ENCODE measurements at places on chromosomes 2 and 18. TPM values are rescaled to one million over a fixed set of nuclear protein-coding genes. Genes with fewer than 3 reads are reported as not detected.

- no peak for DNase-seq
- no peak overlapping the region for H3K27ac ChIP-seq
- no peaks in the 10 kb centered on the region for H3K27me3 ChIP-seq
- no peak overlapping the region for H3K4me3 ChIP-seq
These were observed 48.1 kb upstream of the TNFRSF11A start for GRCh38 chr18:62277045-62277444.

GRCh38 chr2:85377083-85377482 is 22.5 kb downstream of the ELMOD3 start:
- no peak overlapping the region for H3K4me3 ChIP-seq
- H3K36me3 ChIP-seq = peaks cover 6% of the 10 kb centered on the region
- peak overlapping the region; percentile 40 for H3K27ac ChIP-seq
- peak; percentile 60 for DNase-seq

GRCh38 chr2:122328816-122329215 is 573.4 kb downstream of the TSN start:
- no peaks in the 10 kb centered on the region for H3K27me3 ChIP-seq
- H3K36me3 ChIP-seq = no peaks in the 10 kb centered on the region
- no peak overlapping the region for H3K27ac ChIP-seq

GRCh38 chr18:45169610-45170009 is 445.7 kb upstream of the SLC14A2 start:
- H3K27me3 ChIP-seq = no peaks in the 10 kb centered on the region
- DNase-seq = peak; percentile 8
- H3K36me3 ChIP-seq = no peaks in the 10 kb centered on the region
- peaks cover 20% of the 10 kb centered on the region for H3K4me1 ChIP-seq

DNA sequence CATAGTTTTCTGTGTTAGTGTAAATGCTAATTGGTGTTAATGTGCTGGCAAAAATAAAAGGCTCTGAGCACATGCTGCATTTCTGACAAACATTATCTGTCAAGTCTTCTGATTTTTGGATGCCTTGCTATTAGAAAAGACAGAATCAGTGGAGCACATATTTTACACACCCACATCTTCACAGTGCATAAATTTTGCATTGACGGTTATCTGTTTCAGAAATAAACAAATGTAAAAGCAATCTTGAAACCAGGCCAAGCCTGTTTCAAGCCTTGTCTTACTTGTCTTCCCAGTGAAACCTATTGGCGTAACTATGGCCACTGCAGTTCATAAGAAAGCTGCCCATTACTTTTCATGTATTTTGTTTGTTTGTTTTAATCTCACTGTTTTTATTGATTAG is 333.7 kb upstream of the CDH19 start:
- H3K4me3 ChIP-seq = no peak overlapping the region
- no peak overlapping the region for H3K27ac ChIP-seq
- H3K27me3 ChIP-seq = no peaks in the 10 kb centered on the region

DNA sequence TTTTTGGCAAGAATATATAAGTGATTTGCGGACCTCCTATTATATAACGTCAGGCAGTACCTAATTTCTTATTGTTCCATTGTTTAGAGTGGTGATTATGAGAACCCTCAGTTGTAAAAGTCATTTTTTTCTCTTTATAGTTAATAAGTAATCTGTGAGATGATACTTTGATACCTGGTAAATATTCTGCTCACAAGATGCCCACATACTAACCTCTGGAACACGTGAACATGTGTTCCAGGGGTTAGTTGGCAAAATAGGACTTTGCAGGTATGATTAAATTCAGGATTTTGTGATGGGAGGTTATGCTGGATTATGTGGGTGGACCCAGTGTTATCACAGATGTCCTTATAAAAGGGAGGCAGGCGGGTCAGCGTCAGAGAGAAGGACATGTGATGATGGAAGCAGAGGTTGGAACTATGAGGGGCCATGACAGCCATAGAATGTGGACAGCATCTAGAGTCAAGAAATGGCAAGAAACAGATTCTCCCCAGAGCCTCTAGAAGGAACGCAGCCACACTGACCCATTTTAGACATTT is 16.8 kb downstream of the MAIP1 start:
- H3K27me3 ChIP-seq = no peaks in the 10 kb centered on the region
- no peaks in the 10 kb centered on the region for H3K36me3 ChIP-seq
- H3K4me1 ChIP-seq = no peaks in the 10 kb centered on the region
- no peak for DNase-seq
- H3K4me3 ChIP-seq = no peak overlapping the region

GRCh38 chr2:230737791-230738226 is 25.2 kb downstream of the CAB39 start:
- peak; percentile 3 for DNase-seq
- no peaks in the 10 kb centered on the region for H3K27me3 ChIP-seq
- H3K36me3 ChIP-seq = no peaks in the 10 kb centered on the region
- peak overlapping the region; percentile 83 for H3K27ac ChIP-seq
- no peak overlapping the region for H3K4me3 ChIP-seq
- peaks cover 63% of the 10 kb centered on the region for H3K4me1 ChIP-seq

DNA sequence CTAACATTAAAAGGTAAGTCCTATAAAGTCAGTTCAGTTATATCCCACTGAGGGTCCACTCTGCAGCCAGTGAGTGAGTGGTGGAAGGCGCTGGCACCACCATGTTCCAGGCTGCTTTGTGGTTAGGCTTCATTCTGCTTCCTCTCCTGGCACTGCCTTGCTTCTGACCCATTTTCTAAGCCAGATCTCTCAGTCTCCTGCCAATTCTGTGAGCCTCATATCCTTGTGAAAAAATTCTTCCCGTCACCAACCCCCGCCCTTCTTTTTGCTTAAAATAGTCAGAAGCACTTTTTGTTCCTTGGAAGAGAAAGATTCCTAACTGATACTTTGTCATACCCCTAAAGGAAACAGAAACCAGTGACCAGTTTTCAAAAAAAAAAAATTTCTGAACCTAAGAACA is 139.8 kb upstream of the NCK2 start:
- no peaks in the 10 kb centered on the region for H3K36me3 ChIP-seq
- no peak overlapping the region for H3K4me3 ChIP-seq
- no peaks in the 10 kb centered on the region for H3K27me3 ChIP-seq
- peaks cover 9% of the 10 kb centered on the region for H3K4me1 ChIP-seq
- DNase-seq = peak; percentile 40
- H3K27ac ChIP-seq = peak overlapping the region; percentile 82

GRCh38 chr2:9990736-9991135 is 39.2 kb downstream of the GRHL1 start:
- H3K4me1 ChIP-seq = peaks cover 7% of the 10 kb centered on the region
- H3K36me3 ChIP-seq = no peaks in the 10 kb centered on the region
- H3K4me3 ChIP-seq = no peak overlapping the region

GRCh38 chr2:173087793-173088496 is 12.3 kb downstream of the MAP3K20 start:
- H3K36me3 ChIP-seq = no peaks in the 10 kb centered on the region
- H3K27ac ChIP-seq = peak overlapping the region; percentile 20
- no peak for DNase-seq
- H3K27me3 ChIP-seq = no peaks in the 10 kb centered on the region

GRCh38 chr2:176910828-176911227 is 301.8 kb upstream of the HNRNPA3 start:
- no peak overlapping the region for H3K4me3 ChIP-seq
- H3K4me1 ChIP-seq = no peaks in the 10 kb centered on the region
- no peaks in the 10 kb centered on the region for H3K27me3 ChIP-seq
- no peaks in the 10 kb centered on the region for H3K36me3 ChIP-seq

- H3K4me3 ChIP-seq = no peak overlapping the region
- H3K27ac ChIP-seq = no peak overlapping the region
- H3K27me3 ChIP-seq = no peaks in the 10 kb centered on the region
These were observed 85.9 kb downstream of the SMAD7 start for GRCh38 chr18:48864876-48865275.

DNA sequence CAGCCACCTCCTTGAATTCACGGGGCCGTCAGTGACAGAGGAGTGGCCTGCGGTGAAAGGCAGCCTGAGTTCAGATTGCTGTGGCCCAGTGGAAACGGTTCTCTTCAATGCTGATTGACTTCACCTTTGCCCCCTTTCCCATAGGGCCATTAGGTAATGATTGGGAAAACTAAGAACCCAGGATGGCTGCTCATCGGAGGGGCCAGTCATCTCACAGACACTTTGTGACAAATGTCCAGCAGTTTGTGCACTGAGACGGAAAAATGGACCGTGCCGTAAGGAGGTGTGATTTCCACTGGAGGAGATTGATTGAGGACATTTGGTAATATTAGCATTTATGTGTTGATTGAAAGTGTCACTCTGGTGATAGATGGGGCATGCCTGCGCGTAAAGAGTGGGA is 59.7 kb upstream of the TPO start:
- DNase-seq = no peak
- no peaks in the 10 kb centered on the region for H3K27me3 ChIP-seq
- no peaks in the 10 kb centered on the region for H3K36me3 ChIP-seq
- H3K4me3 ChIP-seq = no peak overlapping the region

DNA sequence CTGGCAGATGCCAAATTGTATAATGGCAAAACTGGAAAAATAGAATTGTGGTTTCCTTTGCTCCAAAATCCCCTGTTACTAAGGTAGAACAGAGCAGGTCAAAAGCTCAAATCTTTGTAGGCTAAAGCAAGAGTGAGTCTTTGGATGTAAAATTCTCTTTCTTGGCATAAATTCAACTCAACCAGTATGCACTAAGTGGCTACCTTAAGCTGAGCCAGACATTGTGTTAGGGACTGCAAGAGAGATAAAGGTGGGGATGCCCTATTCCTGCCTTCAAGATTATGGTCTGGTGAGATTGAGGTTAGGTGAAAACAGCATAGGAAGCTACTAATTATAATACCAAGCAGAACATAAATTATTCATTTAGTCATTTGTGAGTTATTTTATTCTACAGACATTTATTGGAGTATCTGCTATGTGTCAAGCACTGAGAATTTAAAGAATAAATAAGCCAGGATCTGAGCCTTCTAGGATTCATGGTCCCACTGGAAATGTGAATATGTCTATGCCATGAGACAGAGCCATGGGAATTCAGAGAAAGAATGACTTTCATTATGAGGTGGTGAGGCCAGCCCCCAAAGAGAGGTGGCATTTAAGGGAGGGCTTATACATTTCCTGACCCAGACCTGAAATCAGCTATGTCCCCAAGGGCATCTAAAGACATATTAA is 198.0 kb upstream of the NCKAP5 start:
- no peaks in the 10 kb centered on the region for H3K27me3 ChIP-seq
- H3K36me3 ChIP-seq = no peaks in the 10 kb centered on the region
- no peaks in the 10 kb centered on the region for H3K4me1 ChIP-seq
- no peak for DNase-seq

DNA sequence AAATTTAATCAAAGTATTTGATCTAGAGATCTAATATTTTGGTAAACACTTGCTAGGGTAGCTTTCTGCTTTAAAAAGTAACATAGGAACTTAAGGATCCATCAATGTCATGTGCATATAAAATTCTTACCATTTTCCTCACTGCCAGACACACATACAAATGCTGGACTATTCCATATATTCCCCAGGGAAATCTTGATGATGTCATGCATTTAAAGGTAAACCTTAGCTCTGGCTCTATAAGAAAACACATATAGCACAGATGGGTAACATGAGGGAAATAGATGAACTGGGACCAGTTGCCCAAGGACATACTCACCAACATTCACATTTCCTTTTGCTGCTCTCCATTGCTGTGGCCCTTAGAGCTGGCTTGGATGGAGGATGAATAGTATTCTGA is 79.1 kb upstream of the FMNL2 start:
- no peak overlapping the region for H3K4me3 ChIP-seq
- DNase-seq = no peak
- no peaks in the 10 kb centered on the region for H3K4me1 ChIP-seq
- H3K27ac ChIP-seq = no peak overlapping the region
- no peaks in the 10 kb centered on the region for H3K36me3 ChIP-seq

GRCh38 chr2:121721926-121722325 is 14.7 kb downstream of the NIFK start:
- no peak for DNase-seq
- H3K27me3 ChIP-seq = no peaks in the 10 kb centered on the region
- H3K4me3 ChIP-seq = no peak overlapping the region
- H3K27ac ChIP-seq = no peak overlapping the region
- no peaks in the 10 kb centered on the region for H3K4me1 ChIP-seq

- no peak overlapping the region for H3K27ac ChIP-seq
- H3K4me3 ChIP-seq = no peak overlapping the region
- H3K27me3 ChIP-seq = no peaks in the 10 kb centered on the region
- no peak for DNase-seq
These were observed 155.6 kb upstream of the GLI2 start for GRCh38 chr2:120579916-120580685.

GRCh38 chr18:7733642-7734041 is 166.5 kb downstream of the PTPRM start:
- DNase-seq = no peak
- H3K27me3 ChIP-seq = no peaks in the 10 kb centered on the region
- H3K4me1 ChIP-seq = peaks cover 26% of the 10 kb centered on the region
- no peak overlapping the region for H3K4me3 ChIP-seq
- H3K36me3 ChIP-seq = no peaks in the 10 kb centered on the region

- no peak overlapping the region for H3K27ac ChIP-seq
- H3K4me1 ChIP-seq = no peaks in the 10 kb centered on the region
- H3K27me3 ChIP-seq = no peaks in the 10 kb centered on the region
- no peak for DNase-seq
- no peaks in the 10 kb centered on the region for H3K36me3 ChIP-seq
- no peak overlapping the region for H3K4me3 ChIP-seq
These were observed 49.3 kb downstream of the CD226 start for GRCh38 chr18:69898241-69898861.

DNA sequence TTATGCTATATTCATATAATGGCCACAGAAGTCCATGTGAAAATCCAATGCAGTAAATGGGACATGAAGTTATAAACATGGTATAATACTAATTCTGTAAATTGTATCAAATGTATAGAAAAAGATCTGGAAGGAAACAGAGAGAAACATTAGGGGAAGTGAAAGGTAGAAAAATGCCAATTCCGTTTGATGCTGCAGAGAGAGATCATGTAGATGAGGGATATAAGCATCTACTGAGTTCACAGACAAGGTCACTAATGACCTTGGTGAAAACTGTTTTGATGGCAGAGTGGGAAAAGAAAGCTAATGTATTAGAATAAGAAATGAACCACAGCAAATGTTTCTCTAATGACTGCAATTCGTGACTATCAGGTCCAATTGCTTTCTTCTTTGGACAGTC is 56.0 kb downstream of the BARD1 start:
- H3K36me3 ChIP-seq = no peaks in the 10 kb centered on the region
- no peaks in the 10 kb centered on the region for H3K4me1 ChIP-seq
- H3K27ac ChIP-seq = no peak overlapping the region
- H3K27me3 ChIP-seq = no peaks in the 10 kb centered on the region

GRCh38 chr2:97932975-97933662 is 62.6 kb downstream of the TMEM131 start:
- no peak overlapping the region for H3K27ac ChIP-seq
- no peaks in the 10 kb centered on the region for H3K36me3 ChIP-seq
- H3K4me3 ChIP-seq = no peak overlapping the region
- DNase-seq = no peak

DNA sequence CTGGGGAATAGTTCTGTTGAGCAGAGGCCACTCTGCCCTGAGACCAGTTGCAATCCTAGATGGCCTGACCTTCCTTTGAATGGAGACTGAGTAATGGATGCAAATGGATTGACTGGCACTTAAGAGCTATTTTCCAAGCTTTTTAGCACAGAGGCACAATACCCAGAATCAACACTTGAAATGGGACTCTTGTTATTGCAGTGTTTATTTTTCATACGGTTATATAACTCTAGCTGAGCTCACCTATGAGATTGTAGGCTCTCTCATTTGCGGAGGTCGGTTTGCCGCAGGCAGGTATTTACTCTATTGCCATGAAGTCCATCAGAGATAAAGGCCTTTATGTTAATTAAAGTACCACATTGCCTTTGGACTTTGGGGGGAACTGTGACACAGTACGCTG is 422.3 kb upstream of the CELF4 start:
- H3K4me1 ChIP-seq = no peaks in the 10 kb centered on the region
- H3K27ac ChIP-seq = no peak overlapping the region
- H3K27me3 ChIP-seq = no peaks in the 10 kb centered on the region
- DNase-seq = no peak
- no peak overlapping the region for H3K4me3 ChIP-seq

PDCD1 gene
- total RNA-seq = 1.7 TPM

MEIS1 gene
- 8.6 TPM for total RNA-seq

All from thyroid gland (tissue), 4 donors.